ENCODE measurements at places on chromosomes 5 and 9. TPM values are rescaled to one million over a fixed set of nuclear protein-coding genes. Genes with fewer than 3 reads are reported as not detected.

Gene GPX8
- not detected for total RNA-seq

DNA sequence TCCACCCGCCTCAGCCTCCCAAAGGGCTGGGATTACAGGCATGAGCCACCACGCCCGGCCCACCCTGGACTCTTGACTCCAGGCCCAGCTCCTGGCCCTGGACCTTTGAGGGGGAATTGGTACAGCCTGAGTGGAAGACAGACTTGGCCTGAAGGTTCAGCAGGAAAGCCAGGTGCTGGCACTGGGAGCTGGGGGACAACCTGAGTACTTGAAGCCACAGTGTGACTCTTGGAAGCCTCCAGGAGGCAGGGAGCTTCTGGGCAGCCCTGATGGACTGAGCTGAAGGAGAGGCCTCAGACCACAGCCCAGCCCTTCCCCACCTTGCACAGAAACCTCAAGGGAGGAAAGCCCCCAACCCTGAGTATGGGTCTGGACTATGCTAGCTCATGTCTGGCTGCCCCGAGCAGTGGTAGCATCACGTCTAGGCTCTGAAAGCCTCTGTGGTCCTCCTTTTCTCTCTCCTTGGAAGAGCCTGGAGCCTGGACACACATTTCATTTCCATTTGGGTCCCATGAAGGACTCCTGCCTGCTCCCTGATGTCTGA lies 54.1 kb downstream of the RASGEF1C start:
- H3K4me1 ChIP-seq: no peaks in the 10 kb centered on the region
- DNase-seq: no peak
- H3K27me3 ChIP-seq: peaks cover 5% of the 10 kb centered on the region
- H3K4me3 ChIP-seq: no peak overlapping the region
- no peak overlapping the region for H3K27ac ChIP-seq

- H3K4me1 ChIP-seq: no peaks in the 10 kb centered on the region
- H3K27ac ChIP-seq: no peak overlapping the region
- H3K36me3 ChIP-seq: no peaks in the 10 kb centered on the region
- H3K4me3 ChIP-seq: no peak overlapping the region
Observed at GRCh38 chr5:170475294-170476000, 28.4 kb upstream of the KCNIP1 start.

DNA sequence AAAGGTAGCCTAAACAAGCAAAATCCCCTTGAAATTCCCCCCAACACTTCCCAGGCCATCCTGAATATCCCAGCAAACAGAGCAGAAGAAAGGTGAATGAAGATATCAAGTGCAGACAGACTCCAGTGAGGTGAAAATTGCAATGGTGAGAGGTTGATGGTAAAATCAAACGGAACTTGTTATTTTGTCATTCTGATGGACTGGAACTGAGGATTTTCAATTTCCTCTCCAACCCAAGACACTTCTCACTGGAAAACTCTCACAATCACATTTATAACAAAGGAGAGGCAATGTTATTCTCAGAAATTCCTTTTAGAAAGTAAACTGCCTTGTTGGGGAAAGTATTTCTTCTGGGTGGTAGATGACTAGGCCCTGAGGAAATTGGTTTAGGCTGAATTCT lies 412.4 kb upstream of the C9orf72 start:
- no peak overlapping the region for H3K4me3 ChIP-seq
- no peaks in the 10 kb centered on the region for H3K4me1 ChIP-seq
- no peaks in the 10 kb centered on the region for H3K36me3 ChIP-seq
- H3K27ac ChIP-seq: no peak overlapping the region

DNA sequence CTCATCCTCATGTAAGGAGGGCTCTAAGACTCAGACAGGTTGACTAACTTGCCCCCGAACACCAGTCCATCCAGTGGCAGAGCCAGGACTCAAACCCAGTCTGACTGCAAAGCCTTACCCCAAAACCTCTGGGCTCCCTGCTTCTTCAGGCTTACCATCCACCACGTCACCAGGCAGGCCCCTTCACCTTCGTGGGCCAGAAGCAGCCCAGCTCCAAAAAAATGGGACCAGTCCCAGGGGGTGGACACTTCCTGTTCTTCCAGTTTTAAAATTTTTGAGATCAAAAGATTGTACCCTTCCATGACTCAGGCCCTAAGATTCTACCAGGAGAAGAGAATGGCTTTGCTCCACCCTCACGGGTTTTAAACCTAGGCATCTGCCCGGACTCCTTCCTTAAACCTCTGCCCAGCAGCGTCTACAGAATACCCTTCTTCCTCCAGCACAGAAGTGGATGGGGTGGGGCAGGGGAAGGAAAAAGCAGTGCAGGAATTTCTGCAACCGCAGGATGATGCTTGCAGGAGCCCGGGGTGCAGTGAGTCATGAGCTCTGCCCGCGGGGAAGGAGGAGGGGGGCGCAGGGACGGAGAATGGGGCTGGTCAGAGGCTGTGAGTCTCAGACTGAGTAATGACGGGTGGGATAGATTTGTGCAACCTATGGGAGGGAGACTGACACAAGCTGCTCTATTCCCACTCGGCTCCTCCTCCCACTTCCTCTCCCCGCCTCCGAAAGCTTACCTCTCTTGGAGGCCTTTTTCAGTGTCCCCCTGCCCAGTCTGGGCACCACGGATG lies 50.4 kb upstream of the STXBP1 start:
- peaks cover 59% of the 10 kb centered on the region for H3K4me1 ChIP-seq
- H3K4me3 ChIP-seq: peak overlapping the region; percentile 3
- peak overlapping the region; percentile 60 for H3K27ac ChIP-seq
- H3K27me3 ChIP-seq: no peaks in the 10 kb centered on the region

All from activated naive CD8-positive, alpha-beta T cell treated with anti-CD3 and anti-CD28 coated beads, Interleukin-2, amount 10 ng/mL, durations not matched to agents 7 days and 5 days (primary cell).